ENCODE measurements at places on chromosomes 13 and 19. TPM values are rescaled to one million over a fixed set of nuclear protein-coding genes. Genes with fewer than 3 reads are reported as not detected.

DNA sequence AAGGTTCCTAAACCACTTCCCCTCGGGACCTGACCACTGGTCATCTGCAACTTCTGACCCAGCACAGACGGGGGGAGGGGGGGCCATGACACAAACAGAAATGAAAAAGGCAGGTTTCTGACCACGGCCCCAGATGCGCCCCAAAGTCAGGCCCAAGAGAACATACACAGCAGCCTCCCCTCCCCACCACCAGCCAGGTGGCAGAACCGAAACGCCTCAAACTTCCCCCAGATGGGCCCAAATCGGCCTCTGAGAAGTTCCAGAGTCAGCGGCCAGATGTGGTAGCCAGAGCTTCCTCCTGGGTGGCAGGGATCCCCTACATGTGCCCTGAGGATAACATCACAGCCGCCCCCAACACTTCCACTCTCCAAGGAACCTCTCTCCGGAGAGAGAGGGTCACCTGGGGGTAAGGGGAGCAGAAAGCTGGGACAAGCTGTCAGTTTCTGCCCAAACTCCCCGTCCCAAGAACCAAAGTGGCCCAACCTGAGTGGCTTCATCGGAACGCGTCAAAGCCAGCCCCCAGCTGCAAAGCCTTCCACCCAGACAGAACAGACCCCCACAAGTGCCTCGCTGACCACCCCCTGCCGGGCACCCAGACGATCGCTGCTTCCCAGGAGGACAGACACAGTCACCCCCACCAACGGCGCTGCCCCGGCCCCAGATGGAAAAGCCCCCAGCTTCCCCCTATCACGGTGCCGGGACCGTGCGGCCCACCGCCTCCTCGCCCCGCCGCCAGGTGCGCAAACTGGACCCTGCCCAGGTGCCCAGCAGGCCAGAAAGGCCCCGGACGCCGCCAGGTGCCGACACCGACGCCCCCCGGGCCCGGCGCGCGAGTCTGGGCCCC lies 800 bp downstream of the ELL start:
- ATAC-seq = no peak

The ZNF134 gene
- 18.9 TPM for total RNA-seq

DNA sequence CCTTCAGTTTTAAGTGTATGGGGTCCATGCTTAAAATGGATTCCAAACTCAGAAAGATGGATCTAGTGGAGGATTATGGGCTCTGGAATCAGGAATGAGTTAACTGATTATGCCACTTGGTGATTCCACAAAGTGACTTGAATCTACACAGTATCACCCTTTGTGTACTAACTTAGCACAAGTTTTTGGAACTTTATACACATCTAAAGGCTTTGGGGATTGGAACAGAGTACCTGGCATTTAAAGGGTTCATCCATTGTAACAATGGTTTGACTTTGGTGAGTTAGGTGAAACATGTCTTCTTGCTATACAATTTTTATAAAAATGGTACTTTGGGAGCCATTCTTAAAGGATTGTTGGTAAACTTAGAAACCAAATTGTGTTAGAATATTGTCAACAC lies 1.1 kb downstream of the RPL21 start:
- ATAC-seq = no peak

DNA sequence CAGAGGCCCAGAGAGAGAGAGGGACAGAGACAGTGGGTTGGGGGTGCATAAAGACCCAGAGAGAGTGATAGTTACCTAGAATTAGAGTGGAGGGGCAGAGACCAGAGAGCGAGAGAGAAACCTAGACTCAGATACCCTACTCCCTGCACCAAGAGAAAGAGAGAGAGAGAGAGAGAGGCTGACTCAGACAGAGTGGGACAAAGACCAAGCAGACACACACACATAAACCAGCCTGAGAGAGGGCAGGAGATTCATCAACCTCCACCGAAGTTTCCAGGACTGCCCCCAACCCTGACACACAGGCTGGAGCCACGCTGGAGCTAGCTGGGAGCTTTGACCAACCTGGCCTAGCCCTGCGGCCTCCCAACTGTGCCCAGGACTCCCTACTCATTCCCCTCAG lies 12.9 kb downstream of the SYT3 start:
- no peak for ATAC-seq

DNA sequence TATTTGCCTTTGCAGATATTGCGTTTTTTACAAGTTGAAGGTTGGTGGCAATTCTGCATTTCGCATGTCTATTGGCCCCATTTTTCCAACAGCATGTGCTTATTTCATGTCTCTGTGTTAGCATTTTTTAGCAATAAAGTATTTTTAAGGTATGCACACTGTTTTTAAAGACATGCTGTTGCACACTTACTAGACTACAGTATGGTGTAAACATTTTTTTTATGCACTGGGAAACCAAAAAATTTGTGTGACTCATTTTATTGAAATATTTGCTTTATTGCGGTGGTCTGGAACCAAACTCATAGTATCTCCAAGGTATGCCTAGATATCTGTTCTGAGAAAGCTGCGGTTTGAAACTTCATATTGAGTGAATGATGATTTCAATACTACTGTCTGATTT lies 55.4 kb upstream of the RNF113B start:
- no peak for ATAC-seq

- ATAC-seq = no peak
These were observed 387.1 kb upstream of the SGCG start for GRCh38 chr13:22793598-22794134.

DNA sequence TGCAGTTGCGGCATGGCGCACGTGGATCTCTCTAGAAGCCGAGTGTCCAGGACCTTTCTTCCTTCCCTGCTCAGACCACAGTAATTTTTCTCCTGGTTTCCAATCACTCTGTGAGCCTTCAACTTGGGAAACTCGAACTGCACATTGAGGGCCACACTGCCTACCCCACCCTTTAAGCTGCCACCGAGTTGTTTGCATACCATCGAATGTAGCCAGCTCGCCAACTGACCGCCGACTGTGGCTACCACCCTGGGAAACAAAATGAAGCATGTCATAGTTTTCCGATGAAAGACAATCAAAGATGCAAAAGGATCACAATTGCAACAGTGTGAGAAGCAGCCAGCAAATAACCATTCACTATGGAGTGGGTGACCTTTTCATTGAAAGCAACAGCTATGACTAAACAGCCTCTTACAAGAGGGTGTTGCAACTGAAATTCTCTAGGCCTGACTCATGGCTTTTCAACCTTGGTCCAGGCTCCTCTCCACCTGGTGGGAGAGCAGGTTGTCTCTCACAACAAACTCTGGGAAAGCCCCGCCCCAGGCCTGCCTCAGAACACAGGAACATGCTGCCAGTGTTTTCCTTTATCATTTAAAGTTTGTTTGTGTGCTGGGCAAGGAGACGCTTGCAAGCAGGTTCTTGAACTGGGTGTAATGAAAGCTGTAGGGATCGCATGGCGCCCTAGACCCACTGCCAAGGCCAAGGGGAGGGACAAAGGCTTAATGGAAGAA lies 141.7 kb upstream of the SERP2 start:
- ATAC-seq = peak; percentile 37

The ARHGAP45 gene
- total RNA-seq = 2.2 TPM

- no peak for ATAC-seq
These were observed 7.4 kb upstream of the CCNP start for GRCh38 chr19:40233811-40234389.

DNA sequence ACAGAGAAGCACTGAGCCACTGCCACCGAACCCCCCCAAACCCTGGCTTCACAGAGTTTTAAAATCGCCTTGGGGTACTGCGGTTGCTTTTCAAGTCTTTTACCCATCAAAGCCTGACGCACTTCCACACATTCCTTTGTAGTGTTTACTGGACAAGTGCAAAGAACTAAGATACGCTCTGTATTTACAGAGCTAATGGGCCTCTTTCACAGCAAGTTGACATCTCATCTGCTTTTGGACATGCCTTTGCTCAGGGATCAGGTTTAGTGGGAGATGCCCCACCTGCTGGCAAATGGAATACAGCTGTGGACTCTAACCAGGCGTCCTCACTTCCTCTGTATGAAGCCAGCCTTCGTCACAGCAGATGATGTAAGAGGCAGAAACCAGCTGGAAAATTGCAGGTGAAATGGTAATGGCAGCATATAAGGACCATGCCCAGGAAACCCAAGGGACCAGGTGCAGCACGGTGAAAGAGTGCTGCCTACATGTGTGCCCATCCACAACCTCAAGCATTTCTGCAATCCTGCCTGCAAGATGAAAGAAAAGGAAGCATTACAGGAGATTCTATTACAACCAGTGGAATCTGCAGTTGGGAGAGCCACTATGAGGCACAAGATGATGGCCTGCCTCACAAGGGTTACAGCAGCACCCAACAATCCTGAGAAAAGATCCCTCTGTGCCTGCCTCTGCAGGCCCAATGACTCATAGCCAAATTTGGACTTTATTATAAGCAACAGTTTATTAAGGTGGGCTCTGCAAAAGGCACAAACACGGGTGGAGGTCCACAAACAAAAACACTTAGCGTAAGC lies 34.7 kb downstream of the BRD4 start:
- ATAC-seq = peak; percentile 73

All from motor neuron (in vitro differentiated cells).